ENCODE measurements at places on chromosomes 1 and 21.

GRCh38 chr1:57494530-57495079 lies 70.7 kb upstream of the DAB1 start:
- no peak for DNase-seq

DNA sequence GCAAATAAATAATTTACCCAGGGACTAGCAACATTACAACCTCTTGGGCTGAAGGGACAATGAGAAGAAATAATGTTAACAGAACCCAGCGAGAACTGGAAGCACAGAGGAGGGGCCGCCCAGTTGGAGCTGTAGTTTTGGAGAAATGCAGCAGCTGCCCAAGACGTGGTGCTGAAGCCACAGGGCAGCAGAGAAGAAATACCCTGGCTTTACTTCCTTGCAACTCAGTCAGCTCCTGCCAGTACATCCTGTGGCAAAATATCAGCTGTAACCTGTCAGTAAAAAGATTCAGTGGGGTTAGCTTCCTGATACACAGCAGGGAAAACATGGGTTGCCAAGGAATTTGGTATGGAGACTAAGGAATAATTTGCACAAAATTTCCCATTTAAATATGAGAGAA lies 283.6 kb upstream of the USP25 start:
- no peak for DNase-seq

DNA sequence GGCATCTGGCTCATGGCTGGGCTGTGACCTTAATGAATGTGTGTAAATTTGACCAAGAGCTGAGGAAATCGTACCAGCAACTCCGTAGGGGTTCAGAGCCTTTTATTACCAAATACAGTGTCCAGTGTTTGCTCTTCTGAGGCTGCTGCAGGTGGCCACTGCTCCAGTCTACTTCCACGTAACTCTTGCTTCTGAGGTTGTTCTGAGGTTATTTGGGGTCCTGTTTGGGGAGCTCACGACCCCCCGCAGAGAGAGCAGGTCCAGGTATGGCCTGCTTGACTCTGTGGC lies 33.6 kb downstream of the MAN1C1 start:
- no peak for DNase-seq

DNA sequence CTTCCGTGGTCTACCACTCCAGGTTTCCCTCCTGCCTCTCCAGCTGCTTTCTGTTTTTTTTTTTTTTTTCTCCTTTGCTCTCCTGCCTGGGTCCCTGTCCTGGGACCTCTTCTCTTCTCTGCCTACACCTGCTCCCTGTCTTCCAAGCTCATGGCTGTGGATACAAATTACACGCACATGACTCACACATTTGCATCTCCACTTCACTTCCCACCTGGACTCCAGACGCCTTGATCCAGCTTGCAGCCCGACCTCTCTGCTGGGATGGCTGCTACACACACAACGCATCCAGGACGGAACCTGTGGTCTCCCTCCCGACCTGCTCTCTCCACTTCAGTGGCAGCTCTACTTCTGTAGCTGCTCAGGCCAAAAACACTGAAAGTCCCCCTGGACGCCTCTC lies 44.4 kb upstream of the B3GALT5 start:
- no peak for DNase-seq

DNA sequence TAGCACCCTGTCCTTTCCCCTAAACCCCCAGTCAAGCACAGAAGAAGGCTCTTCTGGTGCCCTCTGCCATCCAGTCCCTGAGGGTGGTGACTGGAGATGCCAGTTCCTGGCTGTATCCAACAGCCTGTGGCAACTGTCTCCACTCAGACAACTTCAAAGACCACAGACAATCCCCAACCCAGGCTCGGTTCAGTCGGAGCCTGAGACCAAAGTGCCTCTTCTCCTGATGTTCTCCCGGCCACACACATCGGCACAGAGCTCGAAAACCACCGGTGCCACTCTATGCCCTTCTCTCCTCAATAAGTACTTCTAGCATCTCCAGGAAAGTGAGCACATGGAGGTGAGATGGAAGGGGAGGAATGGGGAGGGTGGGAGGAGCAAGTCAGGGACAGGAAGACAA lies 39.6 kb upstream of the HMGB4 start:
- DNase-seq: no peak

GRCh38 chr1:230210326-230210980 lies 143.4 kb downstream of the GALNT2 start:
- no peak for DNase-seq

GRCh38 chr1:229087339-229087738 lies 183.6 kb upstream of the RAB4A start:
- DNase-seq: no peak
